ENCODE measurements at places on chromosomes 12 and 14.

DNA sequence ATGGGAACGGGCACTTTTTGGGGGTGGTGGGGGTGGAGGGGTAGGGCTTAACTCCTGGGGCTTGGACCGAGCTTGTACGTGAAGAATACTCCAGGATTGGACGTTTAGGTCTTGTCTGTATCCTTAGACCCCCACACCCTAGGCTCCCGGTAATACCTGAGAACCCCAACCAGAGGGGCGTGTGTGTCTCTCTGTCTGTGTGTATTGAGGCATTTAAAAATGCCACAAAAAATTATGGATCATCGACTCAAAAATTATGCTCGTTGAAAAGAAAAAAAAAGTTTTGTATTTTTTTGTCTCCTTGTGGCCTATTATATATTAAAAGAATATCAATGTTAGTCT, 459 bp downstream of the PPFIBP1 start:
- DNase-seq, result no peak

DNA sequence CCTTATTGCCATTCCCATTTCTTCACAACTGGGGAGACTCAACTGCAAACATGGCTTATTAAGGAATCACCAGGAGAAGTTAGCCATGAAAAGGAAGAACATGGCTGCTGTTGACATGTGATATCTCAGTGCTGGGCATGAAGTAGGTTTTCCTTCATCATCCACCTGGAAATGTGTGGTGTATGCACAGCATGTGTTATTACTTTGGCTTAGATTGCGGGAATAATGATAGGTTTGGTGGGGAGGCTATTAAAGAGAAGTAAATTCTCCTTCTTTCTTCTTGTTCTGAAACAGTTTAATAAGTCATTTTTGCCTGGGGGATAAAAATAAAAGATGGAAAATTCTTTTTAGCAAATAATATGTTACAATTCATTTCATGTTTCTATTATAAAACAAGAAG, 23.7 kb upstream of the CLEC14A start:
- no peak for DNase-seq

- DNase-seq, result no peak
Measured at GRCh38 chr12:112997506-112997905, 19.2 kb downstream of the OAS2 start.

DNA sequence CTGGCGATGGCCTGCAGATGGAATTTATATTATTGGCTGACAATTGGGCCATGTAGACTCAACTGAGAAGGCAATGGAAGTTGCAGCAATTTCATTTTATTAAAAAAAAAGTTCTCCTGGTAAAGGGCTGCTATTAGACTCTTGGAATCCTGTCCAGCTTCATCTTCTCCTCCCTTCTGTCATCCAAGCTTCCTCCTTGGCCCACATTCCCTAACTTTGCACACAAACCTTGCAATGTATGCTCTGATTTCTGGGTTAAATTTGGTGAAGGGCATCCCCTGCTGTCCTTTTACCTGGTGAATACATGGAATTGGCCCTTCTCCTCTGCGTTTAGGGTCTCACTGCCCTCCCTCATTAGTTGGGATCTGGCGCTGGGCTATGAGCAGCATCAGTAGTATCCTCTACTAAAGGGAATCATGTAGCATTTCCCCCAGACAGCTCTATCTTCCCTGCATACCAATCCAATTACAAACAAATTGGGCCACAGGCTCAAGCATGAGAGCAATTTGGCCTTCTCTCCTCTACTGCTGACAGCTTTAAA, 336.9 kb downstream of the BMP4 start:
- no peak for DNase-seq

DNA sequence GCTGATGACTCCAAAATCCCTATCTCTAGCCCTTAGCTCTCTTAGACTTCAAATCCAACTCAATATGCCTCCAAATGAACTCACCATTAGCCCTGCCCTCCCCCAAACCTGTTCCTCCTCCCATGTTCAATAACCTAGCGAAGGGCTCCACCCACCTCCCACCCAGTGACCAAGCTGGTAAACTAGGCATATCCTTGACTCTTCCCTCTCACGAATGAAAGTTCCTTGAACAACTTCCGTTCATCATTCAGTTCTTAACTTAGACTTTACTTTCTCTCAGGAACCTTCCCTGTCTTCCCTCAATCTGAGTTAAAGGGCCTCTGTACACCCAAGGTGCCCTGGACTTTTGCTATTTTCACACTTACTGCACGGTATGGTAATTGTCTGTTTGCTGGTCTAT, 1.9 kb upstream of the KLHDC1 start:
- DNase-seq, result no peak

DNA sequence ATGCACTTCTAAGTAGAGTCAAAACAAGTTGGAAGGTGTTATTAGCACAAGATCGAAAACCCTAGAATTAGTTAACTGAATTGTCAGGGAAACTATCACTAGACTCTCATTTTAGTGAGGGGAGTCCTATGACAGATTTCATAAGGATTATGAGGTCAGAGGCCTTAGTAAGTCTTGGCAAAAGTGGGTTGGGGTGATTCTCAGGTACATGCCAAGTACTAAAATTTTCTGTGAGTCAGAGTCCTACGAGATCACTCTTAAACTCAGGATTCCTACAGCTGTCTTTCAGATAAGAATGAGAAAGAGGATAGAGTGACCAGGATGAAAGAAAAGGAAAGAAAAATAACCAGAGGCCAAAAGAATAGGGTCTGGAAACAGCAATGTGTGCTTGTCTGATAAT, 50.8 kb upstream of the BBS10 start:
- no peak for DNase-seq

GRCh38 chr14:84670796-84671195, 859.1 kb upstream of the FLRT2 start:
- DNase-seq, result no peak

- DNase-seq, result no peak
Measured at GRCh38 chr14:65528069-65528468, 115.5 kb downstream of the FUT8 start.

- no peak for DNase-seq
Measured at GRCh38 chr12:127162902-127163301, 1104.1 kb upstream of the TMEM132C start.

GRCh38 chr12:119989731-119990381, 820 bp downstream of the BICDL1 start:
- peak; percentile 31 for DNase-seq

DNA sequence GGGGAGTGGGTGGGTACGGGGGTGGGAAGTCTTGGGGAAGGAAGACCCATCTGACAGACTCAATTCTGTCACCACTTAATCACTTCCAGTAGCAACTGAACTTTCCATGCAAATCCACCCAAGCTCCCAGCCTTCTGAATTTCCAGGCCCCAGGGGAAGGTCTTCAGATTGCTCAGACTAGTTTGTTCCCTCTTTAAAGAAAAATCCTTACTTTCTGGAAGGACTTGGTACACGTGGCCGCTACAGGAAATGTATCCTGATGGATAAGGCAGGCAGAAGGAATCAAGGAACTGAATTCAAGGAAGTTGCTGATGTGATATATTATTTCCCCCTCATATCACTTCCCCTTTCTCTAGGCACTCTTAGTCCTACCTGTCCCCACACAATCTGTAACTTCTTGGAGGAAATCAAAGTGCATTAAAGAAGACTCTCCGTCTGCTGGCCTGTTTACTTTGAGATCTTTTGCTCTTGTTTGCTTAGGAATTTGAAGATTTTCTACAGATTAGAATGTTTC, 6.4 kb downstream of the NFKBIA start:
- DNase-seq, result no peak

- DNase-seq, result no peak
Measured at GRCh38 chr12:19483727-19484126, 44.4 kb downstream of the AEBP2 start.

DNA sequence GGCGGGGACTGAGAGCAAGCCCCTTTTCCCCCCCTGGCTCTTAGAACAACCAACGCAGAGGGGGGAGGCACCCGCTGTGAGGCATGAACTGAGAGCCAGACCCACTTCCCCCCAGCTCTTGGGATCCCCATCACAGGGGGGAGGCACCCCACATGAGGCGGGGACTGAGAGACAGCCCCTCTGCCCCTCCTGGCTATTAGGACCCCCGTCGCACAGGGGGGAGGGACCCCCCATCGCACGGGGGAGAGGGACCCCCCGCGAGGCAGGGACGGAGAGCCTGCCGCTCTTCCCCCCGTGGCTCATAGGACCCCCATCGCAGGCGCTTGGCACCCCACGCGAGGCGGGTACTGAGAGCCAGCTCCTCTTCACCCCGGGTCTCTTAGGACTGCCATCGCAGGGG, 195.8 kb upstream of the PZP start:
- DNase-seq, result no peak

DNA sequence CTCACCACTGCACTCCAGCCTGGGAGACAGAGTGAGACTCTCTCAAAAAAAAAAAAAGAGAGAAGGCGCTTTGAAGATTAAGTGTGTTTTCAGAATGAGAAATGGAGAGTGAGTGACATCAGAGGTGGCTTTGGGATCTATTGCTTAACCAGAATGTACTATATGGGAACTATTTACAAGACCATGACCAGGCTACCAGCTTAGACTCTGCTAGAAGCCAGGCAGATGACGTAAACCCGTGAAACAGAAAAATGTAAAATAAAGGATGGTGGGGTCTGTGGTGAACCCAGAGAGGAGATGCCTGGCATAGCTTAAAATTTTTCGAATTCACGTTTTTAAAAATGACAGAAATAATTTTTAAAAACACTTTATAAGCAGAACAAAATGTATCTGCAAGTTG, 82.0 kb downstream of the IFT43 start:
- DNase-seq, result no peak

GRCh38 chr12:48004053-48004941, at the start of gene COL2A1:
Gene COL2A1 (minus strand): TSS chr12:48004476. CDS start chr12:48004321, 155 bp downstream.
- DNase-seq, result peak; percentile 36

GRCh38 chr14:21382886-21383847, 652 bp downstream of the SUPT16H start:
- DNase-seq, result peak; percentile 94

- DNase-seq, result no peak
Measured at GRCh38 chr12:124862768-124863415, 772 bp downstream of the SCARB1 start.

DNA sequence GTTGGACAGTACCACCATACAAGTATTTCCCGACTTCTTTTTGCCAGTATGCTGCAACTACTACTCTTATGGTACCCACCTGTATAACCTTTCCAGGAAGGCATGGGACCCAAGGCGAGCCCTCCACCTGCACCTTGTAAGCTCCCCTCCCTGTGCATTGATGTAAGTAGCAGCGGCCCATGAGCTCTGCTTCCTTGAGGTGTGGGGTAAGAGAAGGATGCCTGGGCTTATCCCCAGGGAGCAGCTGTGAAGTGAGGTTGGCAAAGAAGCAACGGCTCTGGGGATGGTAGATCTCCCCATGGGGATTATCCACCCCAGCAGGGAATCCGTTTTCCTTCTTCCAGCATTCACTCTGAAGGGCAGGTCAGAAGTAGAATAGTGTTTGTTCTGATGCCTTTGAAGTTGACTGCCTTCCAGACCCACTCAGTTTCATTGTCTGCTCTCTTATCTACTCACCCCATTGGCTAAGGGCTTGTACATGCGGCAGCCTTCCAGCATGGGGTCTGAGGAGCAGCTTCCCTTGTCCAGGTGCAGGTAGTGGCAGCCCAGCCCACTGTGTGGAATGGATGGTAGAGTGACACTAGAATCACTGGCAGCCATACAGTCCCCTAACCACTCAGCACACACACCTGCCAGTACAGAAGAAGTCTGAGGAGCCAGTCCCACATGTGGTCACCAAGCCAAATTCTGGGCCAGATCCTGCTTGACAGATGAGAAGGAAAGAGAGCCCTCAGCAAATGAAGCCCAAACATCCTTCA, 3.4 kb downstream of the CIROP start:
- no peak for DNase-seq

- no peak for DNase-seq
Measured at GRCh38 chr14:68624541-68625220, 168.2 kb downstream of the ZFP36L1 start.

DNA sequence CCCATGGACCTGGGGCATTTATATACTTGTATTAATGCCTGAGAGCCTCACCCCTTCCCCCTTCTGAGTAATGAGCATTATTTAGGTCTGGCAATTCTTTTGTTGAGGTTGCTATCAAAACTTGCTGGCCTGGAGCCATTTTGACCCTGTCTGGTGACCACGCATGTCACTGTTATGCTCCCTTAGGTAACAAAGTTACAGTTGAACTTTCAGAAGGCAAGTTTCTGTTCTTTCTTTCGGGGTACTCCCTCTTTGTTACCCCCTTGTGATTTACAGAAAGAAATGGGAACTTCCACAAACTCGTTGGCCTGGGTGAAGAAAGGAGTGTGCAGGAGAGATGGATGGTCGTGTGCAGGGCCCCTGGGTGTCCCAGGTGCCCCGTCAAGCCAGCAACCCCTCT, 305.4 kb downstream of the DPF3 start:
- no peak for DNase-seq

DNA sequence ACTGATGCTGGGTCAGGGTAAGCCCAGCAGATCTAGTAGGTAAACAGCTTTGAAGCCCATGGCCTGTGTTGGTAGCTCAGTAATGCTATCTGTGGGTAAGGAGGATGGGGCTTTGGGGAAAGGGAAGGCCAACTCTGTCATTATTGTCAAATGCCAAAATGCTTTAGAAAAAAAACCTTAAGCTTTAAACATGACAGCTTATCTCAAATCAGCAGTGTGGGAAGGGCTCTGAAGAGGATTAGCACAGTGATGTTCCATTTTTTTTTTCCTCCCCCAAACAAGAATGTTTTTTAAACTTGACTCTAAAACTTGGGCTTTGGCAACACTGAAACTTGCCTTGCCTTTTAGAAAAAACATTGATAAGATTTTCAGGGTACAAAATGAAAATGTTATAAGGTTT, 11.7 kb downstream of the DAAM1 start:
- no peak for DNase-seq

GRCh38 chr12:1529862-1530591, 64.4 kb downstream of the FBXL14 start:
- no peak for DNase-seq

- DNase-seq, result no peak
Measured at GRCh38 chr14:65478596-65478995, 66.1 kb downstream of the FUT8 start.

GRCh38 chr12:86257134-86257533, 943 bp upstream of the MGAT4C start:
- no peak for DNase-seq

- no peak for DNase-seq
Measured at GRCh38 chr12:83097643-83098342, 411.1 kb downstream of the TMTC2 start.

DNA sequence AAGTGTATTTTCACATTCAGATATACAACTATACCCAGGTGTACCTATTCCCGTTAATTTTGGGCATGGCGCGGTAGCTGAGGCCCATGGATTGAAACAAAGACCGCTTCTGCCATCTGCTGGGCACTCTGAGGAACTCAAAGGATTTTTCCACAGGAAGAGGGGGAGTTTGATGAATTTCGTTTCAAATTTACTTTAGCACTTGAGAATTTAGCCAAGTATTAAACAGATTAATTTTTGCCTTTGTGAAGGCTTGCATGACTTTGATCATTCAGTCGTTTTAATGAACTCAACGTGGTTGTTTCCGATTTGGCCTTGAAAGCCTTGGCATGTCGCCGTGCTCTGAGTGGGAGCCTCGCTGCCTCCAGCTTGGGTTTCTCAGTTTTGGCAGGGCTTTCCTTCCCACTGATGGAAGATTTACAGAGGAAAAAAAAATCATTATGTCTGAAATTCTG, 153.2 kb upstream of the DDHD1 start:
- peak; percentile 64 for DNase-seq

- peak; percentile 23 for DNase-seq
Measured at GRCh38 chr14:55297611-55298499, 26.6 kb downstream of the FBXO34 start.

- DNase-seq, result no peak
Measured at GRCh38 chr12:124915239-124916236, 1.1 kb upstream of the UBC start.
